ENCODE measurements at places on chromosomes 7 and 10. TPM values are rescaled to one million over a fixed set of nuclear protein-coding genes. Genes with fewer than 3 reads are reported as not detected.

GRCh38 chr10:102557569-102557968 is 53.8 kb downstream of the SUFU start:
- no peak for DNase-seq

GRCh38 chr7:118735441-118735840 is 510.9 kb downstream of the ANKRD7 start:
- no peak for DNase-seq

- no peak for DNase-seq
Measured at GRCh38 chr7:94304878-94305277, 89.8 kb upstream of the COL1A2 start.

Gene HOXA5
- 1.7 TPM for total RNA-seq

Gene ASZ1
- not detected for total RNA-seq

Gene DCLRE1A
- total RNA-seq = 7.4 TPM

Gene FFAR4
- total RNA-seq = 0.16 TPM

Gene AKR1C2
- total RNA-seq = 2.5 TPM
